ENCODE measurements at places on chromosomes 11 and 22. TPM values are rescaled to one million over a fixed set of nuclear protein-coding genes. Genes with fewer than 3 reads are reported as not detected.

GRCh38 chr11:106969644-106970355 is 48.5 kb downstream of the GUCY1A2 start:
- no peak for DNase-seq

- DNase-seq, result no peak
Observed at GRCh38 chr11:5107285-5107684, 30.9 kb downstream of the OR52A5 start.

GRCh38 chr22:27116312-27117086 is 459.1 kb downstream of the MIAT start:
- no peak for DNase-seq

SYT8 gene
- 4.2 TPM for total RNA-seq

- no peak for DNase-seq
Observed at GRCh38 chr11:128680906-128681305, 13.0 kb upstream of the FLI1 start.
